CD4-positive, alpha-beta T cell treated with Interleukin-10 for 1 hour (primary cell): ENCODE measurements at places on chromosomes 13 and 19.

DNA sequence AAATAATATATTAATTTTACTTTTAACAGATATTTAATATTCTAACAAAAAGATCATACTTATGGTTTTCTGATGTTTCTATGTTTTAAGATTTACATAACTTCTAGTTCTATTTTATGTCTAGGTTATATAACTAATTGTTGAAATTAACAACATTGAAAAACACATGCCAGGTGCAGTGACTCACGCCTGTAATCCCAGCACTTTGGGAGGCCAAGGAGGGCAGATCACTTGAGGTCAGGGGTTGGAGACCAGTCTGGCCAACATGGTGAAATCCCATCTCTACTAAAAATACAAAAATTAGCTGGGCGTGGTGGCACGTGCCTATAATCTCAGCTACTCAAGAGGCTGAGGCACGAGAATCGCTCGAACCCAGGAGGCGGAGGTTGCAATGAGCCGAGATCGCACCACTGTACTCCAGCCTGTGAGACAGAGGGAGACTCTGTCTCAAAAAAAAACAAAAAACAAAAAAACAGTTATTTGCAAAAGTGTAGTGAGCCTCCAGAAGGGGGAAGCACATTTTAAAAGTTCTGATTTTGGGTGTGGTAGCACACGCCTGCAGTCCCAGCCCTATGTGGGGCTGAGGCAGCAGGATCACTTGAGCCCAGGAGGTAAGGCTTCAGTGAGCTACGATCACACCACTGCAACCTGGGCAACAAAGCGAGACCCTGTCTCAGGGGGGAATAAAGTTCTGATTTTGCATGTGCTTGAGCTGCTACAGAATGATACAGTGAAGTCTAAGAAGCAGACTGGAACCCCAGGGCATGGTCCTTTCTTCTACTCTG, 18.7 kb downstream of the MIPEP start:
- no peak for DNase-seq

DNA sequence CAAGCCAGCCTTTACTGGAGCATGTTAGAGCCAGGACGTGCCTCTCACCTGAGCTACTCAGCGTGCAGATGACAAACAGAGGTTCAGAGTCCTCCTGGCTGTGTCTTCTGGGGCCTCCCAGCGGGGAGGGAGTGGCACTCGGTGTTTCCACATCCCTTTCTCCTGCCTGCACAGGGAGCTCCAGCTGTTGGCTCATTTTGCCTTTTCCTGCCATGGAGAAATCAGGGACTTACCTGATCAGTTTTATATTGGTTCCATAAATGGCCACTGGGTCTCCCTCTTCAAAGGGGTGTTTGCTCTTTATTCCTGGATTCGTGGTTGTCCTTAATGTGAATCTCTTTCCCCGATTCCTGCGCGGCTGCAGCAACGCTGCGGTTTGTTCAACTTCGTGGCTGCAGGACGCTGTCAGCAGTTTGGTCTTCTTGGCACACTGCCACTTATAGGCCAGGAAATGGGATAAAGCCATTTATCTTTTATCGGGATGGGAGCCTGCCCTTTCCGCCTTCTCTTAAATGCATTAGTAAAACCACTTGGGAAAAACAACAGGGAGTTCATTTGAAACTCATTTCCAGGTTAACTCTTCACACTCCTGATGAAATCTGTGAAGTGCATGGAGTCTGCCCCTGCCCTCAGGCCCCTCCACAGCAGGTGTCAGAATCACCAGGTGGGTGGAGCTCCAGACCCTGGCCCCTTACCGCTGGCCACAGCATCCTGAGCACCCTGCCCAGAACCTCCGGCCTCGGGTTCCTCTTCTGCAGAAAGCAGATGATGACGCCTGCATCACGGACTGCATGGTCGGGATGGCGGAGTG, 39.8 kb upstream of the MCF2L start:
- no peak for DNase-seq

DNA sequence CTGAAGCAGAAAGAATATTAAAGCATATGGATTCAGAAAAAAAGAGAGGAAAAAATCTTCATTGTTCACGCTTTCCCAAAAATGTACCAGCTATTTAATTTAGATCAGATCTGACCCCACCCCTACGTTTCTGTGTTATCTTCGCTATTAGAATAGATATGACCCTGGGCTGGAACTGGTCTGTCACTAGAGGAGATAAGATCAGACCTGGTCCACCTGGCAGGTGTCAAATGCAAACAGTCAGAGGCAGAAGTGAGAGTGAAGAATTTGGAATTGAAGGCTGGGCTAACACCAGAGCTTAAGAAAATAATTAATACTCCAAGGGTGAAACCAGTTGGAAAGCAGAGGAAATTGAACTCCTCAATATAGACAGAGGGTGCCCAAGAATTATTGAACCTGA, 30.0 kb upstream of the MBNL2 start:
- DNase-seq = no peak

DNA sequence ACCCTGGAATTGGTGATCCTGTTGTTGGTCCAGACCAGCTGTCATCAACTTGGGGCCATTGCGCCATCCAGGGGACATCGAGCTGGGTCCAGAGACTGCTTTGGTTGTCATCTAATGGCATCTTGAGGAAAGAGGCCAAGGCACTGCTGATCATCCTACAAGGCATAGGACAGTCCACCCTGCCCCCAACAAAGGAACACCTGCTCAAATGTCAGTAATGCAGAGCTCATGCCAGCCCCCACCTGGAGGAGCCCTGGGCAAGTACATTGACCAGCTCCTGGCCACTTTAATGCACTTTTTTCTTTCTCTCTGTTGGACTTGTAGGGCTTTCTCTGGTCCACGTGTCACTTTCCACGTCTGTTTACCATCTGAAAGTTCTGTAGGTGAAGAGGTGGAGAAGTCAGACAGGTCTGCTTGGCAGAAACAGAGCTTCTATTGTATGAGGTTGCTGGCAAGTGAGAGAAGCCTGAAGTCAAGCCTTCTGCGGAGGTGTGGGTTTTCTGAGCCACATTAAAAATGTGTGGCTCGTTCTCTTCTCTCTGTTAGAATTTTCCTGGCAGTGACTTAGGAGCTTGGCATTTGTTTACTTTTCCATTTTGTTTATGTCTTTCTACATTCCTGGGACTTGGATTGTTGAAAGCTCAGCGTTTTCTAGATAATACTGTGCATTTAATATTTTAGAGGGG, 124.0 kb upstream of the RNF113B start:
- DNase-seq = no peak

DNA sequence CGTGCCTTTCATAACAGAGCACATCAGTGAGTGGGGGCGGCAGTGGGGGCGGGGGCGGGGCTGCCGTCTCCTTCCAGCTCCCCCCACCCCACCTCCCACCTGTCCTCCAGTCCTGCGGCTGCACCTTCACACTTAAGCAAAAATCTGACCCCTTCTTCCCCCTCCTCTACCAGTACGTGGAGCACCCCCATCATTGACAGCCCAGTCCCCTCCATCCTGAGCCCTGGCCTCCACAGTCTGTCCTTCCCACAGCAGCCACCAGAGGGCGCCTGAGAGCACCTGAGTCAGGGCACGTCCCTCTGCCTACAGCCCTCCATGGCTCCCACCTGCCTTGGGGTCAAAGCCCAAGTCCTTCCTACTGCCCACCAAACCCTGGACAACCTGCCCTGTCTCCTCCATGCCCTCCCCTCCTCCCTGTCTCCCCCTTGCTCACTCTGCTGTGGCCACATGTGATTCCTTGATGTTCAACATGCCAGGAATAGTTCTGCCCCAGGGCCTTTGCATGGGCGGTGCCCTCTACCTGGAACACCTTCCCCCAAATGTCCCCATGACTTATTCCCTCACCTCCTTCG, 4.0 kb downstream of the EBI3 start:
- peak; percentile 60 for DNase-seq

DNA sequence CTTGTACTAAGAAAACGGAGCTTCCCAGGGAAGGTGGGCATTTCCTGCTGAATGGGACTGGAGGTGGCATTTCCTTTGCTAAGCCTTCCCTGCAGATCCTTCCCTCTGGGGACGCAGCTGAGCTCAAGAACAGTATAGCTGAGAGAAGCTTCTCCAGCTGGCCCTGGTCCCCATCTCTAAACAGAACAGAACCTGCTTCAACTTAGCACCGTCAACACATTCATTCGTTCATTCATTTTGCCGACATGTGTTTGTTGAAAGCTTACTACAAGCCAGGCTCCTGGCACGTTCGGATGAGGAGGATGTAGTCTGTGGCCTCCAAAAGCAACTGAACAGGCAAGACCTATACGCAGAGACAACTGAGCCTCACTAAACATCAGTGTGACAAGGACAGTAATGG, 36.6 kb upstream of the PEPD start:
- no peak for DNase-seq

GRCh38 chr19:14300303-14300702, 80.9 kb upstream of the ADGRE5 start:
- no peak for DNase-seq

DNA sequence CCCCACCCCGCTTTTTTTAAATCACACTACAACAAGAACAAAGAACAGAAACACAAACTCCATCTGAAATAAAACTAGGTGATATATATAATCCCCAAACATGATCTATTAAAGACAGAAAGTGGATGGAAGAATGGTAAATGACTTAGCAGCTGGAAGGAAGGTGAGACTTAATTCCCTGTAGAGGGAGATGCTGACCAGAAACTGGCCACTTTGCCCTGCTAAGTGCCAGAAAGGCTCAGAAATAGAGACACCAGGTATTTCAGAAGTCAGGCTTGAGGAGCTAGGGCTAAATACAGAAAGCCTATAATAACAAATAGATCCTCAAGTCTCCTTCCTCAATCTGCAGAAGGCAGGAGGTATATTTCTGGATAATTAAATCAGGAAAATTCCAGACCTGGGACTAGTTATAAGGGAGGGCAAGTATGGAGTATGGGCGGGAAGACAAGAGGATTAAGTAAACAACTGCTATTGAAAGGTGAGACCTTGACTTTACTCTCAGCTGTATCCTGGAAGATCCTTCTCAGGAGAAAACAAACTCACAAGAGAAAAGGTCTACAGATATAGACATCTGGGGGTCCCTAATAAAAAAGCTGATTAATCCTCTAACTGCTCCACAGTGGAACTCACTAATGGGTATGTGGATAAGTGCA, 32.2 kb downstream of the MTRF1 start:
- DNase-seq = no peak

DNA sequence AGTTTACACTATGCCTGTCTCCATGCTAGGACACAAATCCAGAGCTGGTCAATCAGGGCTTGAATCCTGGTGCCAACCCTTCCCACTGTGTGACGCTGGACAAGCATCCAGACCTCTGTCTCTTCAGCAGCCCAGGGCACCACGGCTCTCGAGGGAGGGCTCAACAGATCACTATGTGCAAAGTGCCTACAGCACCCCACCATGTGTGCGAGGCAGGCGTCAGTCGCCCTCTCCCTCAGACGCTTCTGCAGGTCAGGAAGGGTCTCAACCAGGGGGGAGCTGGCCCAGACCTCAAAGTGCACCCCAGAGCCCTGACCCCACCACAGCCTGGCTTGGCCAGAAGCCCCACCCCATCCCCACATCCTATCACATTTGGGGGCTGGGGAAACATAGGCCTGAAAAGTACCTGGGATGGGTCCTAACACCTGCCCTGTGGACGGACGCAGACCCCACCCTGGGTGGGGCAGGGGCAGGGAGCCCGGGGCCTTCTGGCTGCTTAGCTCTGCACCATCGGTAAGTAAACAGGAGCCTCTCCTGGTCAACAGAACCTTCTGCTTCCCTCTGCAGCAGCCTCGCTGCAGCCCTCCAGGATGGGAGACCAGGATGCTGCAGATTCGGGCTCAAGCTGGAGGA, 2.9 kb upstream of the C2CD4C start:
- no peak for DNase-seq

- DNase-seq = no peak
These were observed 23.0 kb upstream of the CYSLTR2 start for GRCh38 chr13:48630773-48631172.

- no peak for DNase-seq
These were observed 76.2 kb upstream of the IRS2 start for GRCh38 chr13:109862627-109863026.

- no peak for DNase-seq
These were observed 43.1 kb downstream of the ZMYM2 start for GRCh38 chr13:20001366-20002190.

GRCh38 chr13:91331047-91331915, 16.2 kb upstream of the MIR17HG start:
- no peak for DNase-seq

- DNase-seq = no peak
These were observed 56.6 kb downstream of the COL4A1 start for GRCh38 chr13:110250258-110250891.

DNA sequence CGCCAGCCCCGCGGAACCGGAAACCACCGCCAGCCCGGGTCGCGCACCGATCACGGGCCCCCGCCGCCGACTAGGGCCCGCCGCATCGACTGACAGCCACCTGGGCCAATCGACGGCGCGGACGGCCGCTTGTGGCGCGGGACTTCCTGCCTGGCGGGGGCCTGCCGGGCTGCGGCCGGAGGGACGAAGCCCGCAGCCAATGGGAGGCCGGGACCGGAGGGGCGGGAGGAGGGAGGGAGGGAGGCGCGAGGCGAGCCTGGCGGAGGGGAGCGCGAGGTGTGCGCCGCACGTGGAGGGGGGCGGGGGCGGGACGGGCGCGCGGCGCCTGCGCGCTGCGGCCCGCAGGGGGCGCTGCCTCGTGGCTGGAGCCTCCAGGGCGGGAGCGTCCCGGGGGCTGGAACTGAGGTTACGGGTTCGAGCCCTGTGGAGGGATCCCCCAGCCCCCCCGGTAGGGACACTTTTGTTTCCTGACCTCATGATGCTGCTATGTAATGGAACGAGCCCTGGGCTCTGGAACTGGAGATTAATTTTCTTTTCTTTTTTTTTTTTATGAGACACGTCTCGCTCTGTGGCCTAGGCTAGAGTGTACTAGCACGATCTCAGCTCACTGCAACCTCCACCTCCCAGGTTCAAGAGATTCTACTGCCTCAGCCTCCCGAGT, at the start of gene MLLT1:
TSS of gene MLLT1 (minus strand) at position 45 of the 661 bp plus-strand sequence. CDS start 191 bp downstream, outside the sequence.
- peak; percentile 97 for DNase-seq

DNA sequence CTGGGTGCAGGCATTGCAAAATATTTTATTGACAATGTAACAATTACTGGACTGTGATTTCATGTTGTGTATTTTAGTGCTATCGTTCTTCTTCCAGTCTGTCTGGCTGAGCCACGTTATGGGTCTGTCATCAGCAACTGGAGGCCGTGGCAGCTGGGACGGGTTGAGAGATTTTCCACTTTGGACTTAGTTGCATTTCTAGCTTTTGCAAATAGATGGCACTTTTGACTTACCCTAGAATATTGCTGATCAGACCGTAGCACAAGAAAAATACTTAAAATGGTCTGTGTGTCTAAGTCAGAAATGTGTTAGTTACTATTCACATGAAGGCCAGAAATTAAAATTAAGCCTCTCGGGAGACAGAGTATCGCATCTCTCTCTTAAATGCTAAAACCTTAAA, 211.1 kb downstream of the TEX29 start:
- DNase-seq = no peak

- DNase-seq = no peak
These were observed 539.9 kb downstream of the OLFM4 start for GRCh38 chr13:53568491-53568890.
